ENCODE measurements at places on chromosomes 6 and 20.

DNA sequence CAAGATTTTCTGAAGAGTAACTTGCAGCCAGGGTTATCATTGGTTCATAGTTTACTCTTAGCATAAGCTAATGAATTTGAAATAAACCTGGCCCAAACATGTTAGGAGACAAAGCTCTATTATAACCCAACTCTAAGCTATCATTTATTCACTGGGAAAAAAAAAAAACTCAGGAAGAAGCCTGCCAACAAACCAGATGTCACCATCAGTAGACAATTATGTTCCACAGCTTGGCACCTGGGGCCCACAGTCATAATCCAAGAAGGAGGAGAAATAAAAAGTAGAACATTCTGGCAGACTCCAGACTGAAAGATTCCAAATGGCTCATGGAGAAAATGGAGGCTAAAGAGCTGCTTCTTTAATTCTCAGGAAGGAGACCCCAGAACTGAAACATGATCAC lies 100.0 kb upstream of the CNR1 start:
- no peak for DNase-seq

GRCh38 chr6:165082636-165083035 lies 226.8 kb downstream of the C6orf118 start:
- no peak for DNase-seq

GRCh38 chr6:154476494-154476893 lies 34.0 kb downstream of the CNKSR3 start:
- DNase-seq, result no peak

DNA sequence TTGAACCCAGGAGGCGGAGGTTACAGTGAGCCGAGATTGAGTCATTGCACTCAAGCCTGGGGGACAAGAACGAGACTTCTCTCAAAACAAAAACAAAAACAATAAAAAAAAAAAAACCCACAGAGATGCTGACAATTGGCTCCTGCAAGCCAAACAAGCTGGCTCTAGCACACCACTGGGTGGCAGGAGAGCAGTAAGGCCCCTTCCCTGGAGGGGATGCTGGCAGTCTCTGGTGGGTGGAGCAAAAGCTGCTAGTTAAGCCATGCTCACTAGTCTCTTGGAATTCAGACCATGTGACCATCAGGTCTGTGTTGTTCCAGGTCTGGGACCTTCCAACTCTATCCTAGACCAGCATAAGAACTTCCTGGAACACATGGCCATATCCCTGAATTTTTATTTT lies 18.9 kb upstream of the DSN1 start:
- no peak for DNase-seq

DNA sequence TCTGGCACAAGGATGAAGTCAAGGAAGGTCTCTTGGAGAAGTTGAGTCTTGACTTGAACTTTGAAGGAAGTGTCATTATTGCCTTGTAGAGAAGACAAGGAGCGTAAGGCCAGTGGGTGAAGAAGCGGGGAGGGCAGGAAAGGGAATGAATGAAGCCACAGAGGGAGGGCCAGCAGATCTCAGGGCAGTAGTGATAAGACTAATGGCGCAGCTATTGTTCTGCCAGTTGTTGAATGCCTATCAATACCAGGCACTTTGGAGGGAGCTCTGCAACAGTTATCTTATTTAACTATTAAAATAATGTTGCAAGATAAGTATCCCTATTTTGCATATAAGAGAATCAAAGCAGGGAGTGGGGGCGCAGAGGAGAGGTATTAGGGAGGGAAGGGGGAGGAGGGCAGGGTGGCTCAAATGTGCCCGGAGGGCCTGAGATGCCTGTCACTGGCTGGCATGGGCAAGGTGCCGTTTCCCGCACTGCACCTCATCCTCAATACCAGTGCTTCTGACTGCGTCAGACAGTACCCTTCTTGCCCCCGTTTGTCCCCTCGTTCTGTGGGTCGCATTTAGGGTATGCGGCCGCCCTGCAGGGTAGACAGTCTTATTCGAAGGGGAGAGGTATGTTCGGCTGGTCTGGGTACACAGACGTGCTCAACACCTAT lies 109.8 kb downstream of the ZDHHC14 start:
- DNase-seq, result no peak

GRCh38 chr20:13458860-13459451 lies 179.8 kb downstream of the TASP1 start:
- no peak for DNase-seq

GRCh38 chr6:106027758-106028157 lies 58.4 kb upstream of the PRDM1 start:
- no peak for DNase-seq

- DNase-seq, result no peak
Observed at GRCh38 chr6:39341937-39342336, 19.4 kb upstream of the KCNK16 start.

GRCh38 chr6:56222499-56222898 lies 24.9 kb downstream of the COL21A1 start:
- no peak for DNase-seq

DNA sequence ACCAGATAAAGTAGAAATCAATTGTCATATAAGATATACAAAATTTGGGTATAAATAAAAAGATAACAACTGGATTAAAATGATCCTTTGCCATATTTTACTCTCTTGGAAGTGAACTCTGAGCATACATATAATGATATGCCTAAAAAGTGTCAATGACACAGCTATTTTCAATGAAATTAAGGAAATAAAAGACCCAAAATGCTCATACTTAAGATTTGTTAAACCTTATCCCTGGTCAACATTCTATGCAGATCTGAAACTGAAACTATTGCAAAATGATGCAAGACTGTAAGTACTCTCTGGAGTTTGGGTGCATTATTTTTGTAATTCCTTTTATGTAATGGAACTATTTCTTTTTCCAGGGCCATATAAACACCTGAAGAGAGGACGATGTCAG lies 119.0 kb upstream of the SGK1 start:
- no peak for DNase-seq

GRCh38 chr20:14012671-14013070 lies 17.4 kb downstream of the MACROD2 start:
- DNase-seq, result no peak

- DNase-seq, result no peak
Observed at GRCh38 chr6:169520104-169520503, 181.7 kb downstream of the WDR27 start.

- no peak for DNase-seq
Observed at GRCh38 chr6:118177720-118178119, 270.7 kb downstream of the SLC35F1 start.

DNA sequence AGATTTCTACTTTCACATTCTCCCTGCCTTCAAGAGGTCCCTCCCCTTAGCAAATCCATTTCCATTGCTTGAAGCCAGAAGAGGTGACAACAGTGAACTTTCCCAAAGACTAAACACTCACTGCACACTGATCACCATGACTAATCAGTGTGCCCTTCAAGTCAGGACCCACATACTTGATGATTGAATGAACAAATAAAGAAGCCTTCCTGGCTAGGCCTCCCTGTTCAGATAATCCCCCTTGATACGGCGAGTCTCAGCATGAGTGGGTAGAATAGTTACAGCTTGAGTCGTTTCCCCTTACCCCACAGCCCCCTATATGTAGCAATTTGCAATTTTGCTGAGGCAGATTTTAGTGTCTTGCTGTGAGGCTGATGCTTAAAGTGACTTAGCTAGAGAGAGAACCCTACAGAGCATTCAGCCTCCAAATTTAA lies 102.2 kb downstream of the UNC5CL start:
- no peak for DNase-seq
